NCI-H1694 (cell line): ENCODE measurements at places on chromosomes 11 and 22.

GRCh38 chr11:22807855-22808570, 21.6 kb downstream of the SVIP start:
- DNase-seq = no peak

DNA sequence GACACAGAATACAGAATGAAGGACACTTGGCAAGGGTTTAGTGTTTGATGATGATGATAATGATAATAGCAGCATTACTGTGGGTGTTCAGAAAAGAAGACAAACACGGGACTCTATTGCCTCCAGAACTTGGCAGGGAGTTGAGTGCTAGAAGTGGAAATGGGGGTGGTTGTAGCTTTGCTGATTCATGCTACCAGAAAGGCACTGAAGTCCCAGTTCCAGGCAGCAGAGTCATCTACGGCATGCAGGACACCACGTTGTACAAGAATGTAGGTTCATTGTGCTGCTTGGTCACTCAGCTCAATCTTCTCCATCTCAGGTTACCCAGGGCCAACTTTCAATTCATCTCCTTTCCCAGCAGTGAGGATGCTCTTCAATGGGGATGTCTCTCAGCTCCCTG, 115.7 kb downstream of the NTM start:
- DNase-seq = no peak

DNA sequence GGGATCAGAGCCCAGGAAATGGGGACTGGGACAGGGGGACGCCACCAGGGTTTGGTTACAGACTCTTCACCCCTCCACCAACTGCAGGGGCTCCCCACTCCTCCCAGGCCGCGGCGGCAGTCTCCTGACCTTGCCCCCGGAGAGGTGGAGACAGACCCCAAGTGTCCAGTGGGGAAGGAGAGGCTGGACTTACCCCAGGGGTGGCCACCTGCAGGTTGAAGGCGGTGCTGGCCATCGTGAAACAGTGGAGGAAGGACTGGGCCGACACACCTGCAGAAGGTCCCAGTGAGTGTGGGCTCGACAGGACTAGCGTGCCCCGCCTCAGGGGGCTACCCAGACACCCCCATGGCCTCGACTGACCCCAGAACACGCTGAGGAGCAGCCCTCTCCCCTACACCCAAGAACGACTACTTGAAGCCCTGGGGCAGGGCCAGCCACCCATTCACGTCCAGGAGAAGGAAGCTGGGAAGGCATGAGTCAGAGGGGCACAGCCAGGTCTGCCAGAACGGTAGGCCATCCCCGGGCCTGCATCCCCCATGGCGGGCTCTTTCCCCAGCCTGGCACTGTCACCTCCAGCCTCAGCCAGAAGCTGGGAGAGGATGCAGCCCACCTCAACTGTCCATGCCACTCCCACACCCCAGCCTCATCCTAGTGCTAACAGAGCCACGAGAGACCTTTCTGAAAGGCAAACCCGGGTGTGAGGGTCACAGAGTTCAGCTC, 2.3 kb downstream of the GATD1 start:
- DNase-seq = no peak

- no peak for DNase-seq
Observed at GRCh38 chr11:95506777-95507176, 275.8 kb upstream of the SESN3 start.

GRCh38 chr11:130315354-130315970, 745 bp upstream of the ZBTB44 start:
- DNase-seq = no peak

DNA sequence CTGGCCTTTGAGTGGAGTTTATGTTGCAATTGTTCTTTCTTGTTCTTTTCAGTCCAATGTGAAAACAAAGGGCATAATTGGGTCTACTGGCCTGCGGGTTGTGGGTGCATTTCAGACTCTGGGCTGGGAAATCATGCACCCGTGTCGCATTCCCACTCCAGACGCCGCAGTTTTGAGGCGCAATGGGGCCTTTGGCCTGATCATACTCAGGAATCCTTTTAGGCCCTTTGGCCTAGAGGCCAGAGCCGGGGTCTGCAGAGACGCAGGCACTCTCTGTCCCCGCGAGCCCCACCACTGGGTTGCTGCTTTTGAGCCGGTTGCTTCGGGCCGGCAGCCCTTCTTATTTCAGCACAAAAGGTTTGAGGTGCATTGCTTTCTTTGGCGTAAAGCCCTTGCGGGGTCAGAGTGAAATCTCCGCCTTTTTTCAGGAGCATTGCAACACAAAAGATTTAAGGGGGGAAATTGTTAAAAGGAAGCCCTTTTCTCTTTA, 48.4 kb upstream of the DBX1 start:
- no peak for DNase-seq

DNA sequence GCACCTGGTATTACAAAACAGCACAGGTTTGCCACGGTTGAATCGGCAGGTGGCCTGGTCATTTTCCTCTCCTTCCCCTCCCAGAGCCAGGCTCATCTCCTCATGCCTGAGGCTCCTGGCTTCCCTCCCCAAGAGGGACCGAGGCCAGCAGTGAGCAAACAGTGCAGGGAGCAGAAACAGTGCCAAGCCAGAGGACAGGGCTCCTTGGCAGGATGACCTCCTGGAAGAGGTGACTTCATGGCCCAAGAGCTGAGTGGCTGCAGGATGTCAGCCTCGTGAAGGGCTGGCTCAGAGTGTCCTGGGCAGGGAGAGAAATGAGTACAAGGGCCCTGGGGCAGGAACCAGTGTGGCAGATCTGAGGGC, 22.8 kb upstream of the PPFIA1 start:
- no peak for DNase-seq

- DNase-seq = no peak
Observed at GRCh38 chr22:38835888-38836301, 7.9 kb downstream of the NPTXR start.

DNA sequence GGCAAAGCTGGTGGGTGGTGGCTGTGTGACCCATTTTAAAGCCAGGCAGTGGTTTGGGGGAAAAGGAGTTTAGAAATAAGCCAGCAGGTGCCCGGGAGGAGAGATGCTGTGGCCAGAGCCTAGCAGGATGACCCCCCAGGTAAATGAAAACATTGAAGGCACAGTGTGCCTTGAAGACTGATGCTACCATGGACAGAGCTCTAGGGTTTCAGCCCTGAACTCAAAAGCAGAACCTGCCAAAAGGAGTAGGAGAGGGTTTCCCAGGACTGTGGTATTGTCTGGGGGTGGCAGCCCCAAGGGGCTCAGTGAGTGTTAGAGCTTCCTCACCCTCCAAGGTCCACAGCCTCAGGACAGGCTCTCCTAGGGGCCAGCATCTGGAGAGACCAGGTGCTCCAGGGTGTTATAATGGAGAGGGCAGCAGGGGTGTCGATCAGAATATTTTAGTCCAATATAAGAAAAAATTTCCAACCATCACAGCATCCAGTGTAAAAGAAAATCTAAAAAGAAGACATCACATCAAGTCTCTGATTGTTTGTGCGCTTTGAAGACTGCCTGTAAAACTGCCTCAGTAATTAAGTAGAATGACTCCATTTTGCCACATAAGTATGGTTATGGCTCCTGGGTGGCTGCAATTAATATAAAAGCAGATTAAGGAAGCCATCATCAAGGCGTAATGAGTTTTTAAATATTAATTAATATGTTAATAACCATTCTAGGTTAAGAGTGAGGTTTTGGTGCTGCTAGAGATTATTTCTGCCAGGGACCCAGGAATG, 88.6 kb upstream of the LMO1 start:
- no peak for DNase-seq

DNA sequence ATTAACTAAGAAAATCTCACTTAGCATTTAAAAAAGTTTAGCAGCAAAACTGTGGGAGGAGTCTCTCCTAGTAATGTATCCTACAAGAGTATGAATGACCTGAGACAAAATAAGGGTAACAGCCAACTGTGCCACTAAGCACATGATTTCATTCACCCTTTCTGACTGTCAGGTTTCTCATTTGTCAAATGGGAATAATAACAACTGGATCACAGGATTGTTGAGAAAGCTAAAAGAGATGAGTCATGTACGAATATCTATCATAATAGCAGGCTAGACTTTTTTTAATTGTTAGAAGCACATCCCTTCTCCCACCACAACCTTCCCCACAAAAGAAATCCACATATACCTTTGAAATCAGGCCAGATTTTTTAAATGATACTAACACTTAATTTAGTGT, 39.5 kb downstream of the MTMR2 start:
- DNase-seq = no peak

GRCh38 chr11:59436169-59436568, at the start of gene OR5A1:
Gene OR5A1 (plus strand): TSS chr11:59436469. CDS start chr11:59443169, 6,700 bp downstream.
- no peak for DNase-seq

- DNase-seq = no peak
Observed at GRCh38 chr11:68714060-68714856, 29.9 kb downstream of the GAL start.

DNA sequence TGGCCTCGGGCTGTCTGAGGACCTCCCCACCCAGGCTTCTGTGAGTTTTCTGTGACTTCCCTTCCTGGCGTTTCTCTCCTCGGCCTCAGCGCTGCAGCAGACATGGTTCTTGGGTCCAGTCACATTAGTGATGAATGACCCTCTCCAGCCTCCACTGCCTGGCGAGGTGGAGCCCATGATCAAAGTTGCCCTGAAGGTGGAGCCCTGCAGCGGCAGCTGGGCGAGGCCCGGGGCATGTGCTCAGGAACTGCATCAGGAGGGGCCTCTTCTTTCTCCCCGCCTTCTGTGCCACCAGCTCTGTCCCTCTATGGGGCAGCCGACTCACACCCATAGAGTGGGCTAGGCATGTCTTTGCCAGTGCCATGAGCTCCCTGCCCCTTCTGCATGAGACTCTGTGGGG, 1079.7 kb downstream of the TBC1D22A start:
- DNase-seq = no peak

DNA sequence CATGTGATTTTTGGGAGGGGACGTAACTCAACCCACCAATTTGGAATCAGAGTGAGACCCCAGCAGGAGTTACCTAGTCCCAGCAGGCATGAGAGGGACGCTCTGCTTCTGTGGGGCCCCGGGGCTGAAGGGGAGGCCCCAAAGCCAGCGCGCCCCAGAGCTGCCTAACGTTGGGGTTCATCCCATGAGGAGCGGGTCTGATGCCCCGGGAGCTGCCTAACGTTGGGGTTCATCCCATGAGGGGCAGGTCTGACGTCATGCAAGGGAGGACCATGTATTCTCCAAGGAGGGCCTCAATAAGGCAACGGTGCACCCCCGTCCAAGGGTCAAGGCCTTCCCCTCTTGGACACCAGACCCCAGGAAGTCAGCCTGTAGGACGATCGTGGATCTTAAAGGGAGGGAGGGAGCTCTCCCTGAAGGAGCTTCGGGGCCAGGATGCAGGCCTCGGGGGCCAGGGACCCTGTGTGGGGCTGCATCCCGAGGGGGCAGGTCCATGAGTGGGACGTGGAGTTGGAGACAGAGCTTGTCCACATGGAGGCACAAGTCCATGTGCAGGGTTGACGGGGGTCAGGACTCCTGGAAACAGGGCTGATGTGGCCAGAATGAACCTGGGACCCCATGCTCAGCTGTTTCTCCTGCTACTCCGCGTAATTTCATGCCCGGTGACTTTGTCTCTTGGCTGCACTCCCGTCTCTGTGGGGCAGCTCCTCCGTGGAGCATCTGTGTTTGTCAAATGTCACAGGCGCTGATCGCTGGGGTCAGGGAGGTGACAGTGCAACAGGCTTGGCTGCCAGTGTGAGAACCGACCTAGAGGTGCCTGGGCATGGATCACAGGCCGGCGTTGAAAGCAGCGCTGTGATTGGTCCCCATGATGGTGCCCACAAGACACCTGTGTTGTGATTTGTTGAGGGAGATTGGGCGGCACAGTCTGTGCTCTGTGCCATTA, 1029.1 kb downstream of the BRD1 start:
- no peak for DNase-seq

DNA sequence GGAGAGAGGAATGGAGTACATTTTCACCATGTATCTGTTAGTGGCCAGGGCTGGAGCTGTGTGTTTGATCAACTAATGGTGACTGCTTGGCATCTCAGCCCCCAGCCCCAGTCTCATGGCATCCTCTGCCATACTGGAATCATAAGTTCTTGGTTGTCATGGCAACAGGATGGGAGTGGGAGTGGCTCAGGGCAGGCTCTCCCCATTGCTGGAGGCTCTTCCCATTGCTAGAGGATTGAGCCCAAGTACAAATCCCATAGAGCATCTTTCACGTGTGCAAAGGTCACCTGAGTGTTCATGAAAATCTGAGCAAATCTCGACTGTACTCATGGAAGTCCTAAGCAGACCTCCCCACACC, 14.9 kb downstream of the DNAJB13 start:
- DNase-seq = no peak

- DNase-seq = no peak
Observed at GRCh38 chr11:87432022-87432421, 394.3 kb downstream of the TMEM135 start.

DNA sequence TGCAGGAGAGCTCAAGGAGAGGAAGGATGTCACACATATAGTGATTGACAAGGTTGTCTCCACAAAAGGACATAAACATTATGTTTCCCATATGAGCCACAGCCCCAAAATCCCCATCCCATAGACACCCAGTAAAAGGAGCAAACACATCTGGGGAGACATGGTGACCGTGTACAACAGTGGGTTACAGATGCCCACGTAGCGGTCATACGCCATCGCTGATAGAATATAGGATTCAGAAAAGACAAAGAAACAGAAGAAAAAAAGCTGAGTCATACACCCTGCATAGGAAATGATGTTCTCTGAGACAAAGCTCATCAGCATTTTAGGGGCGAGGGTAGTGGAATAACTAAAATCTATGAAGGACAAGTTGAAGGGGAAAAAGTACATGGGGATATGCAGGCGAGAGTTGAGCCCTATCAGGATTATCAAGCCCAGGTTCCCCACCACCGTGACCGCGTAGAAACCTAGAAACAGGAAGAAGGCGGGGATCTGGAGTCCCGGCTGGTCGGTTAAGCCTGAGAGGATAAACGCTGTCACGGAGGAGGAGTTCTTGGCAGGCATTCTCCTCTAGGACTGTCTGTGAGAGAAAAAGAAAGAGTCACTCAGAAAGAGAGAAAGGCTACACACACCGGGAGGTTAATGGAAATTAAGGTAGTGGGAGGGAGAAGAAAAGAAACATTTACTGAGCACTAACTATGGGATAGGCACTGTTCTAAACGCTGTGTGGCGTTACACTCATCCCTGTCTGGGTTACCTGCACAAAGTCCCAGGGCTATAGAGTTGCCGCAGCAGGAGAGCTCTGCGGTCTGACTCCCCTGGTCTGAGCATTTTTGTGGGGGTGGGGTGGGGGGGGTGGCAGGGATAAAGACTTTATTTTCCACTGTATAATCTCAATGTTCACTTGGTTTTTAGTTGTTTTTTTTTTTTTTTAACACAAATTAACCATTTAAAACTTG, 36.1 kb upstream of the OR8B8 start:
- DNase-seq = no peak

- no peak for DNase-seq
Observed at GRCh38 chr11:94658386-94658785, 91.2 kb downstream of the PIWIL4 start.

GRCh38 chr11:119356349-119357031, 10.0 kb upstream of the MFRP start:
- no peak for DNase-seq

- DNase-seq = no peak
Observed at GRCh38 chr11:331358-332060, 10.8 kb upstream of the IFITM3 start.
